Stimulated activated CD4-positive, alpha-beta T cell treated with anti-CD3 and anti-CD28 coated beads, Interleukin-12 subunit alpha, Interleukin-12 subunit beta, amount 100 ng/mL, for 24 hours (primary cell): ENCODE measurements at places on chromosomes 3 and 15.

GRCh38 chr3:70815817-70816216, 503.4 kb upstream of the MDFIC2 start:
- DNase-seq = no peak

DNA sequence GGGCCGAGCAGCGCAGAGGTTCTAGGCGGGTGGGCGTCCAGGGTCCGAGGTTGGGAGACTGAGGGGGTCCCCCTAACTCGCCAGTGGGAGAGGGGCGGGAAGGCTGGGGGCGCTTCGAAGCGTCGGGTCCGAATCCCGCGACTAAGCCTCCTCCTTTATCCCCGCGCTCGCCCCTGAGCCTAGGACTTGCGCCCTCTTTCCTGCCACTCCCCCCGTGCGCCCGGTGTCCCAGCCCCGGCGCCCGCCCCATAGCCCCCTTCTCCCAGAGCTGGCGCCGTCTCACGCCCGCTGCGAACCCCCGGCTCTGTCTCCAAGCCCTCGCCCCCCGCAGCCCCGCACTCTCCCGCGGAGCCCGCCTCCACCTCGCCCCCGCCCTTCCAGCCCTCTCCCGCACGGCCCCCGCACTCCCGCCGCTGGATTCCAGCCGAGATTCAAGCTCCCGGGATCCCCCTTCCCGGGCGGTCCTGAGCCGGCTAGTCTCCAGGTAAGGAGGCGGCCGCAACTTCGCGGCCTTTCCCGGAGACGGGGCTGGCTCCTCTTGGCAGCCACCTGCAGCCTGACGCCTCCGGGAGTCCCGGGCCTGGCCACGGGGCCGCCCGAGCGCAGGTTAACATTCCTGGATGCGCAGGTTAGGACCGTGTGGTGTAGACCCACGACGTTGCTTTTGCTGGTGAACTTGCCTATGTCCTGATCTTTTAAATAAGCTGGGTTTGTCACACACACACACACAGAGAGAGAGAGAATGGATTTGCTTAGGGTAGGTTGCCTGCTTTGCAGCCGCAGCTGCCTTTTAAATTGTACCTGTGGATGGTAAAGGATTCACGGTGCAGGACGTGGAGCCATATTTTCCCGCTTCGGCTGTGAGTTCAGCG, 563 bp downstream of the PXYLP1 start:
- no peak for DNase-seq

- DNase-seq = no peak
Measured at GRCh38 chr15:96348112-96349027, 17.9 kb downstream of the NR2F2 start.

GRCh38 chr3:52046186-52046901, 10.0 kb downstream of the DUSP7 start:
- no peak for DNase-seq

DNA sequence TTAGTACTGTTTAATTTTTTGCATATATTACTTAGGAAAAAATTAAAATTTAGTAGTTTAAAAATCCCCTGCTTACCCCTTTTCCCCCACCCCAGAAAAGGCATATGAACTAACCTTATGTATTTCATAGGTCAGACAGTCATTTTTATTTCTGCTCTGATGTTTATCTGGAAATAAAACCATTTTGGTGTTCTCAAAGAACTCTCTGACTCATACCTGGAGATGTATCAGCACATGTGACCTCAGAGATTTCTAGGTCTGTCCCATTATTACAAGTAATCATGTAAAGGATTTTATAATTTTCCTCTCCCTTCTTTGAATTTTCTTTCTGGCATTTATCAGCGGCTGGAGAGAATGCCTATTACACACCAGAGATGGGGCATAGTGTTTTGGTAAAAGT, 14.1 kb upstream of the CCR8 start:
- DNase-seq = no peak
